ENCODE measurements at places on chromosomes 3 and 15.

DNA sequence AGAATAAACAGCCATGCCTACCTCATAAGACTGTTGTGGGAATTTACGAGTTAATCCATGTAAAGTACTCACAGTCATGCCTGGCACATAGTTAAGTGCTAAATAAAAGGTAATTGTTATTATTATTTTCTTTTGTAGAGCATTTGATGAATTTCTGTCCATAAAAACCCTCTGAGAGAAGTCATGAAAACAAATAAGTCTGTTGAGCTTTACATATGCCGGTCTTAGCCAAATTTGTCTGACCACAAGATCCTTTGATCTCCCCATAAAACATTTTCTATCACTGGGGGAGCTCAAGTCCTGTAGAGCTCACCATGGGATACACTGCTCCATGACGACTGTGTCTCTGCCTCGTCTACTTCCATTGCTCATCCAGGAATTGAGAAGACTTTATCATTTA is 114.0 kb downstream of the MAGI1 start:
- no peak for DNase-seq

- DNase-seq = no peak
These were observed 275.9 kb downstream of the ZIC4 start for GRCh38 chr3:147130461-147130860.

- no peak for DNase-seq
These were observed 87.6 kb downstream of the SUCNR1 start for GRCh38 chr3:151960961-151961580.

- DNase-seq = no peak
These were observed 23.9 kb downstream of the EIF4E3 start for GRCh38 chr3:71701251-71701762.

DNA sequence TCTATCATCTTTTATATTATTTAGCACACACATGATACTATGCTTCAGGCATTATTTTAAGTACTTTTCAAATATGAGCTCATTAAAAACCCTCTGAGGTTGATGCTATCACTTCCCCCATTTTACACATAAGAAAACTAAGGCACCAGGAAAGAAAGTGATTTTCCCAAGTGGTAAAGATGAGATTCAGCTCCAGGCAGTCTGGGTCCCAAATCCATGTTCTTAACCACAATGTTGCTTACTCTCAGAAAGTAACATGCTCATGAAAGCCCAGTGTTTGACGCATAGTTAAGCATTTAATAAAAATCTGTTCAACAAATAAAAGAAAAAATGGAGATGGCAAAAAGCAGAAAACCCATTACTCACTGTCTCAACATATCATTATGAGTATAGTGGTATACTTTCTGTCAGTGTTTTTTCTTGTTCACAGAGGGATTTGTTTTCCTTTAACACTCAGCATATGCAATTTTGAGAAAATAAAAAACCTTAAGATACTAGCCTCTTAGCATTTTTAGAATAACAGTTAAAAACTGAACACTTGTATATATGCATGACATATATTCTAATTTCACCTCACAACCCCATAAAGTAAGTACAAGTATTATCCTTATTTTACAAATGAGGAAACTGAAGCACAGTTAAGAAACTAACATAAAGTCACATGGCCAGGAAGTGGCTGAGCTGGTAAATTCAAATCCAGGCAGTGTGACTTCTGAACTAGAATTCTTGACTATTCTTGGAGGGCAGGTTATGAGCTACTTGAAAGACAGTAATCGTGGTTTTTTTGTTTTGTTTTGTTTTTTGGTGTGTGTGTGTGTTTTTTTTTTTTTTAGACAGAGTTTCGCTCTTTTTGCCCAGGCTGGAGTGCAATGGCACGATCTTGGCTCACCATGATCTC is 10.4 kb downstream of the PEAK1 start:
- DNase-seq = no peak

DNA sequence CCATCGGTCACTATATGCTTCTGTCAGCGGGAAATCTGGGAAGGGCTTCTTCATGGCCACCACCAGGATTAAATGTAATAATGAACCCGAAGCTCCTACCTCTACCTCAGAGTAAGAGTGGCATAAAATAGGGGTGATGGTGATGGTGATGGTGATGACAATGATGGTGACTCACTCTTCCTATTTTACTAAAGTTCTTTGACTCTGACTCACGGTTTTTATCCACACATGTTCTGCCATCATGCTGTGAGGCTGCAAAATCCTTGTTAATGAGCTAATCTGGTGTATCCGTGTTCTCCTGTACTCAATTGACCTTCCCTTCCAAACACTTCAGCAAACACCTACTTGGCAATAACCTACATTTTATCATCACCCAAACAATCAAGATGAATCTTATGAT is 18.3 kb upstream of the FOXP1 start:
- no peak for DNase-seq

GRCh38 chr3:175279457-175279856 is 420.3 kb downstream of the NAALADL2 start:
- DNase-seq = no peak

DNA sequence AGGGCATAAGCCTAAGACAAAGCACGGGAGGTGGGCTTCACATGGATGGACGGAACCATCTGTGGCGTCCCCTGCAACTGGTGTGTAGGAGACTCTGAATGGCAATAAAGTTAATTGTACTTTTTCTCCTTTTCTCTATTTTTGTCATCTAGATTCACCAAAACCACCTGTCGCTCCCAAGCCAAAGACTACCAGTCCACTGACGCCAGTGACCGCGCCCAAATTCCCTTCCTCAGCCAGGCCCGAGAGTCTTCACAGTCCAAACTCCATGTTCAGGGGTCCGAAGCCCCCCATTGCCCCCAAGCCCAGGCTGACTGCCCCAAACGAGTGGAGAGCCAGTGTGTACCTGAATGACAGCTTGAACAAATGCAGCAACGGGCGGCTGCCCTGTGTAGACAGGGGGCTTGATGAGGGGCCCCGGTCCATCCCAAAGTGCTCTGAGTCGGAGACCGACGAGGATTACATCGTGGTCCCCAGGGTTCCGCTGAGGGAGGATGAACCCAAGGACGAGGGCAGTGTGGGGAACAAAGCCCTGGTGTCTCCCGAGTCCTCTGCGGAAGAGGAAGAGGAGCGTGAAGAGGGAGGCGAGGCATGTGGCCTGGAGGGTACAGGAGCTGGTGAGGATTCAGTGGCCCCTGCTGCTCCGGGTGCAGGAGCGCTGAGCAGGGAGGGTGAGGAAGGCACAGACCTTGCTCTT is at the start of gene FGD5:
Gene FGD5, plus strand, starts transcription at position 159 of the 697 bp plus-strand sequence. Its CDS starts 110 bp downstream, at position 269.
- no peak for DNase-seq

- no peak for DNase-seq
These were observed 14.3 kb downstream of the PPCDC start for GRCh38 chr15:75037685-75038084.

DNA sequence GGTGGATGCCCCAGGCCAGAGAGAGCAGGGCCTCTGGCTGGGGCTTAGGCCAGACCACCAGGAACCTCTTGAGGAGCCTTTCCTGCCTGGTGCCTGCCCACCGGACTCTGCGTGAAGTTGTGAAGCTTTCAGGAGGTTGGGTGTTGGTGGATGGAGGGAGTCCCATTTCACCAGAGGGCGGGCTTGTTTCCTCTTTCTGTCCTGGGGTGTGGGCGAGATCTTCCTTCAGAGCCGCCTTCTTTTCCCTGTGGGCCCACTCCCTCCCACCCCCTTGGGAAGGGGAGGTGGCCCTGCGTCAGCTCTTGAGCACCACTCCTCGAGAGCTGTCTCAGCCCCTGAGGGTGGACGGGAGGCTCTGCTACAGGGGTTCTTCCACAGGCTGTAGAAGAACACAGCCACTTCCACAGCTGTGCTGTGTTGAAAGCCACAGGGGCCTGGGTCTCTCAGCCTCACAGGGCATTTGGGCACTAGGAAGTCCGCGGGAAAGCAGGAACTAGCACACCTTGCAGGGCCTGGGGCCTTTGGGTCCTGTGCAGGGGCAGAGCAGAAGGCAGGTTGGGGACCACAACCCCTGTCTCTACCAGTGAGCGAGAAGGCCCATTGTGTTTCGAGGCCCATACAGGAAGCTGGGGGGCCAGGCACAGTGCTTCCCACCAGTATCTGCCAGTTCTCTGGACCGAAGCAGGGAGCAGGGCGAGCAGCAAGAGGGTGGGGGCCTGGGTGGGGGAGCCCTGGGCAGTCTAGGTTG is 2.1 kb downstream of the AMIGO3 start:
- no peak for DNase-seq

GRCh38 chr3:126528800-126529541 is 5.0 kb downstream of the CHST13 start:
- no peak for DNase-seq

GRCh38 chr3:18217507-18218174 is 207.5 kb downstream of the SATB1 start:
- no peak for DNase-seq

DNA sequence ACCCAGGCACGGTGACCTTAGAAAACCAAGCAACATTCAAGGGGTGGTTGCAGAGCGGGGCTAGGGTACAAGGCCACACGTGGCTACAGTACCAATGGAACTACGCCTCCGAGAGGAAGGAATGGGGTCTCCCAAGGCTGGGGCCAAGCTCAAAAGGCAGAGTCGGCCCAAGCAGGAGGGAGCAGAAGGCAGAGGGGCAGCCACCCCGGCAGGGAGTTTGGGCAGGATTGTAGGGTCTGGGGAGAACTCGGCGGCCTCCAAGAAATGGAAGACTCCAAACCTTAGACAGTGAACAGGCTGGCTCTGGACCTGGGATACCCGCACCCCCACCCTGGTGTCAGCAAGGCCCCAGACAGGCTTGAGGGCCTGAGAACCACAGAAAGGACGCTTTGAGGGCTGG is 28.7 kb downstream of the ATRIP start:
- DNase-seq = no peak

DNA sequence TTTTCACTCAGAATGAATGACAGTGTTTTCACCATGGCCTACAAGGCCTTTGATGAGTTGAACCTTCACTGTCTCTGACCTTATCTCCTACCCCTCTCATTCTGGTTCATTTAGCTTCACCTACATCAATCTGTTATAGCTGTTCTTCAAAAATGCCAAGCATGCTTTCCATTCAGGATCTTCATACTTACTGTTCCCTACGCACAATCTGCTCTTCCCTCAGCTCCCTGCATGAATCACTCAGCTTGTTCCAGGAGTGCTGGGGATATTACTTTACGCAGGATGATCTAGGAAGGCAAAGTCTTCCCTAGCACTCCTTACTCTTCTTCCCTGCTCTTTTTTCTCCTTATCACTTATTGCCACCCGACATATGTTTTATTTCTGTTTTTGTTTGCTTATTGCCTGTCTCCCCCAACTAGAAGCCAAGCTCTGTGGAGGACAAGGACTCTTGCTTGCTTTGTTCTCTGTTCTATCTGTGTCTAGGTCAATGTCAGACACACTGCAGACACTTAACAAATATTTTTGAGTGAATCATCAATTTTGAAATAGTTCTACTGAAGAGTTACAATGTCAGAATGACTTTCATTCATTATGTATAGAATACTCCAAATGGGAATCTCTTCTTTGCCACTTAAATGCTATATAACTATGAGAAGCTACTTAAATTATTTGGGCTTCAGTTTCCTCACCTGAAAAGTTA is 238.3 kb upstream of the FEZF2 start:
- no peak for DNase-seq

DNA sequence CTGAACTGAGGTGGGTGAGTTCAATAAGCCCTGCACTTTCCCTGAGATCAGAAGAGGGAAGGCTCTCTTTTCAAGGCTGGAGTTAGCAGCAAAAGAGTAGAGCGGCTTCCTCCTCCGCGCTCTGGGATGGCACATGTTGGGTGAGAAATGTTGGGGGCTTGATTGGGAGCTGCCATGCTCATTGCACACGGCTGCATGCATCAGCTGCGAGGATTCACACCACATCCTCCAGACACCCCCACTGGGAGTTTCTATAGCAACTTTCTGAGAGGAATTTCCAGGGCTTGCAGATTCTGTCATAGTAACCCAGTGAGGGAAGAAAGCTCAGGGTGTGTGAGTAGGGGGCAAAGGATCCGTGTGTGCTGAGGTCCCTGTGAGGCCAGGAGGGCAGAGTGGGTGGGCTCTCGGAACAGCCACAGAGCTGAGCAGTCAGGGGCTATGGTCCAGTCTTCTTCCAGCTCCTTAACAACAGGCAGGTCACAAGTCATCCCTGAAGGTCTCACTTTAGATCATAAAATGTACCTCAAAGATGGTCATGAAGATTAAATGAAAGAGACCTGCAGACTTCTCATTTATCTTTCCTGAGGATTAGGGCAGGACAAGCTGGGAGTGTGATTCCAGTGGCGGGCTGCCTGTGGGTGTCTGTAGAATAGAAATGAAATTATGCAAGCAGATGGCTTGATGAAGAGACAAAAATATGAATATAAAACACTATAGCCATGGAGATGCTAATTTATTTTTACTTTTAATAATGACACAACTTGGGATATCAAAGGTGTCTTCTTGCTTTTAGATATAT is 75.7 kb upstream of the CHRNA7 start:
- no peak for DNase-seq

GRCh38 chr3:196423044-196423781 is 9.0 kb downstream of the UBXN7 start:
- no peak for DNase-seq

DNA sequence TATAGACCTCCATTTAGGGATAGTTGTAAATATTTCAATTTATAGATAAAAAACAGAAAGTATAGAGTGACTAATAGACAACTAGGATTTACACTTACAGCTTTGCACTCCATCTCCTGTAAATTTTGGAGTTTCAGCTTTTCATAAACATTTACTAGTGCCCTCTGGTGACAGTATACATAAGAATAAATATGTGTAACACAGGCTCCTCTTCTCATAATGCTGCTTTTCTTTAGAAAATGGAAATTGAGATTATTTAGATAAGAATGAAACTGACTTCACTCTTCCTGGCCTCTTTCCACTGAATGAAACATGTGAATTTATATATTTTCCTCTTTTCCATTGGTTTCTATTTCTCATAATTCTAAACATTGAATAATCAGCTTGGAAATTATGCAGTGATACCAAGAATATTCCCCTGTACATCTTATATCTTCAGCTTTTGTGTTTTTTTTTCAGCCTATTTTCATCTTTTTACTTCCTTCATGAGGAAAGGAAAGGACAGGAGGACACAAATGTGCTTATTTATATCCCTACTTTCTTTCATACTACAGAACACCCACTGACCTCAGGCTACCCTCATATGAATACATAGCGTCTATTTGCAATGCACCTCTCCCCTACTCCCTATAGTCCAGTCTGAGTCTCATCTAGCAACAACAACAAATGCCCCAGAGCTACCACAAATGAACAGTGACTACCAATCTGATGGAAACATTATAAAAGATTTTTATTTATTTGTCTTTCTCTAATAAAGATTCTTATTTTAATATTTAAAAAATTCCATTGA is 103.1 kb upstream of the CCDC39 start:
- DNase-seq = no peak

GRCh38 chr15:63212050-63213004 is 22.9 kb downstream of the RAB8B start:
- DNase-seq = peak; percentile 28

Measured in stimulated activated CD4-positive, alpha-beta T cell treated with anti-CD3 and anti-CD28 coated beads, Interleukin-4, amount 100 ng/mL, for 24 hours (primary cell).